ENCODE measurements at places on chromosomes 1 and 21. TPM values are rescaled to one million over a fixed set of nuclear protein-coding genes. Genes with fewer than 3 reads are reported as not detected.
A peak's percentile ranks its signal among the peaks of the same experiment; 100 is the strongest.

Gene ABCD3
- total RNA-seq, result 21.4 TPM

Gene MANEAL
- 1.7 TPM for total RNA-seq

Gene B3GALT2
- 4.3 TPM for total RNA-seq

Gene DNASE2B
- total RNA-seq, result not detected

Gene KCNA2
- 6.6 TPM for total RNA-seq

Gene OR6N1
- total RNA-seq, result not detected

Gene FMN2
- total RNA-seq, result not detected

Gene ZBTB8B
- not detected for total RNA-seq

GRCh38 chr1:11598461-11598860 lies 55.8 kb downstream of the FBXO2 start:
- no peak overlapping the region for H3K27ac ChIP-seq
- no peak for DNase-seq
- H3K27me3 ChIP-seq, result peaks cover 14% of the 10 kb centered on the region
- no peaks in the 10 kb centered on the region for H3K4me1 ChIP-seq

- peaks cover 10% of the 10 kb centered on the region for H3K4me1 ChIP-seq
- H3K4me3 ChIP-seq, result peak overlapping the region; percentile 14
- H3K36me3 ChIP-seq, result no peaks in the 10 kb centered on the region
Measured at GRCh38 chr1:43067233-43067745, 104.8 kb downstream of the EBNA1BP2 start.

GRCh38 chr1:6245086-6245868 lies 1.3 kb downstream of the HES3 start:
- peaks cover 24% of the 10 kb centered on the region for H3K4me1 ChIP-seq
- no peaks in the 10 kb centered on the region for H3K36me3 ChIP-seq
- H3K27ac ChIP-seq, result no peak overlapping the region
- no peak overlapping the region for H3K4me3 ChIP-seq
- DNase-seq, result peak; percentile 83

DNA sequence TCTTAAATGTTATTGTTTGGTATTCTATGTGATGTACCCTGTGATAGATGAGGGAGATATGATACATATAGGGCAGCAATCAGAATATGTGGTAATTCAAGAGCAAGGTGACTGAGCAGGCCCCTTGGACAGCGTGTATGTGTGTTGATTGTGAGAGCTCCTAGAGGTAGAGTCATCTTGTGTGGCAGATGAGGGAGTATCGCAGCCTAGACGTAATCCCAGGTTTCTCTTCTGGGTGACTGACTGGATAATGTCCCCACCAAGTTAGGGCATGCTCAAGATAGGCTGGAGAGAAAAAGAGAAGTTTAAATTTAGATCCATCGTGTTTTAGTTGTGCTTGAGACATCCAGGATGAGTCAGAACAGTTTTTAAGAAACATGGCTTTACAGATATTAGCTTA lies 185.3 kb downstream of the ZP4 start:
- H3K27me3 ChIP-seq, result no peaks in the 10 kb centered on the region
- H3K36me3 ChIP-seq, result no peaks in the 10 kb centered on the region
- DNase-seq, result no peak
- no peaks in the 10 kb centered on the region for H3K4me1 ChIP-seq
- H3K4me3 ChIP-seq, result no peak overlapping the region

- H3K36me3 ChIP-seq, result no peaks in the 10 kb centered on the region
- DNase-seq, result no peak
- H3K27me3 ChIP-seq, result peaks cover 7% of the 10 kb centered on the region
- no peak overlapping the region for H3K27ac ChIP-seq
- no peak overlapping the region for H3K4me3 ChIP-seq
- no peaks in the 10 kb centered on the region for H3K4me1 ChIP-seq
Measured at GRCh38 chr1:30358500-30358899, 364.9 kb downstream of the MATN1 start.

- no peaks in the 10 kb centered on the region for H3K36me3 ChIP-seq
- DNase-seq, result no peak
- H3K27ac ChIP-seq, result no peak overlapping the region
- H3K4me1 ChIP-seq, result peaks cover 9% of the 10 kb centered on the region
Measured at GRCh38 chr21:41830764-41831452, 48.2 kb downstream of the PRDM15 start.

GRCh38 chr1:79128722-79129121 lies 122.2 kb upstream of the ADGRL4 start:
- H3K27me3 ChIP-seq, result no peaks in the 10 kb centered on the region
- no peaks in the 10 kb centered on the region for H3K4me1 ChIP-seq

DNA sequence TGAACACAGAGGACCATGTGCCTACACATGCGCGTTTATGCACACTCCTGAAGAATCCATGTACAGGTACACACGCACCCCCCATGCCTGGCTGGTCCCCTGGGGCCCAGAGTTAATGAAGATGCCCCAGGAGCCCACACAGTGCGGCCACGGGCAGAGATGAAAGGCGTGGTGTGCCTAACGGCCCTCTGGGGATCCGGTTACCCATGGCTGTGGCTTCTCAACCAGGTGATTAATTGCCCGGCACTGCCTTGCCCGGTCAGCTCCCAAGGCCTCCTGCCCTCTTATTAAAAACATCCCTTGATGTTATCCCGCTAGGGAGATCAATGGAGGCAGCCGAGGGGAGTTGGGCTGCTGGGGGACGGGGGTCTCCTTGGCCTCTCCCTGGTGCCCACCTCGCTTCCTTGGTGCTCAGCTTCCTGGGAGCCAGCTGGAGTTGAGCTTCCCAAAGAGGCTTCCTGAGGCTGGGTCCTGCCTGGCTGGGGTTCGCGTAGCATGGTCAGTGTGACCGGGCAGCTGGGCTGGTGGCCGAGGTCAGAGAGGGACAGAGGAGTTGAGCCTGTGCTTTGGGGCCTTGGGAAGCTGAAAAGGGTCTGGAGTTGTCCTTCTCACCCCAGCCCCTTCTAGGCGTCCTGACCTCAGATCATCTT lies 75.0 kb upstream of the WNT4 start:
- no peak overlapping the region for H3K27ac ChIP-seq
- H3K36me3 ChIP-seq, result no peaks in the 10 kb centered on the region
- peaks cover 23% of the 10 kb centered on the region for H3K27me3 ChIP-seq

- H3K27ac ChIP-seq, result no peak overlapping the region
- no peak overlapping the region for H3K4me3 ChIP-seq
- H3K27me3 ChIP-seq, result no peaks in the 10 kb centered on the region
- H3K36me3 ChIP-seq, result peaks cover 6% of the 10 kb centered on the region
Measured at GRCh38 chr1:16338961-16339360, 13.3 kb downstream of the FBXO42 start.

DNA sequence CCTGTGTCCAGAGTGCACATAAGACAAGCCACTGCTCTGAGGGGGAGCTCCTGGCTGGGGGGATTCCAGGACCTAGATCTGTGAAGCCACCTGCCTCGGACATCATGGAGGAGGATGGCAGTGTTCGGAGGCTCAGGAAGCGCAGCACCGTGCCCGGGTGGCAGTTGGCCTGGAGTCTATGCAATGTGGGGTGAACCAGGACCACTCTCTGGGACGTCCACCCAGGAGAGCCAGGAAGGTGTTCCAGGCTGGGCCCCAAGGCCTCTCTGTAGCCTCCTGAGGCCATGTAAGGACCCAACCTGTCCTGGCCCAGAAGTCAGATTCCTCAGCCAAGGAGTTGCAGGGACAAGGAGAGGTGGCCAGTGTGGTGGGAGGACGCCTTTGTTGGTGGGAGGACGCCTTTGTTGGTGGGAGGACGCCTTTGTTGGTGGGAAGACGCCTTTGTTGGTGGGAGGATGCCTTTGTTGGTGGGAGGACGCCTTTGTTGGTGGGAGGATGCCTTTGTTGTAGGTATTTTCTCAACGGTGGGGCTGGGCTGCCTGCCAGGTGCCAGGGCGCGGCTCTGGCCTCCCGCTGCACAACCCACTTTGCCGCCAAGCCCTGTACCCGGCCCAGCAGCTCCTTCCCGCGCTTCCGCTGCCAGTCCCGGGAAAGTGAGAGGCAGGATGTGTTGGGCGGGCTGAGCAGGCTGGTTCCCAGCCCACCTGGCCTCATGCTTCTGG lies 30.6 kb upstream of the BMP8B start:
- peaks cover 18% of the 10 kb centered on the region for H3K27me3 ChIP-seq
- DNase-seq, result no peak
- no peak overlapping the region for H3K4me3 ChIP-seq
- H3K27ac ChIP-seq, result no peak overlapping the region

DNA sequence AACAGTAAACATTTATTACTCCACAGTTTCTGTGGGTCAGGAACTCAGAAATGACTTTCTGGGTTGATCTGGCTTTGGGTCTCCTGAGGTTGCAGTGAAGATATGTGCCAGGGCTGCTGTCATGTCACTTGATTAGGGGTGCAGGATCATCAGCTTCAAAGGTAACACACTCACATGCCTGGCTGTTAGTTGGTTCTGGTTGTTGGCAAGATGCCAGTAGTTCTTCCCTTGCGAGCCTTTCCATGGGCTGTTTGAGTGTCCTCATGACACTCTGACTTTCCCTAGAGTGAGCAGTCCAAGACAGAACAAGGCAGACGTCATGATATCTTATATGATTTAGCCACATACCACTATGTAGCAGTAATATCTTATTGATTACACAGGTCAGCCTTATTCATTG lies 1.8 kb downstream of the SWT1 start:
- H3K4me3 ChIP-seq, result no peak overlapping the region
- peaks cover 8% of the 10 kb centered on the region for H3K36me3 ChIP-seq
- DNase-seq, result no peak
- no peak overlapping the region for H3K27ac ChIP-seq
- peaks cover 50% of the 10 kb centered on the region for H3K4me1 ChIP-seq

DNA sequence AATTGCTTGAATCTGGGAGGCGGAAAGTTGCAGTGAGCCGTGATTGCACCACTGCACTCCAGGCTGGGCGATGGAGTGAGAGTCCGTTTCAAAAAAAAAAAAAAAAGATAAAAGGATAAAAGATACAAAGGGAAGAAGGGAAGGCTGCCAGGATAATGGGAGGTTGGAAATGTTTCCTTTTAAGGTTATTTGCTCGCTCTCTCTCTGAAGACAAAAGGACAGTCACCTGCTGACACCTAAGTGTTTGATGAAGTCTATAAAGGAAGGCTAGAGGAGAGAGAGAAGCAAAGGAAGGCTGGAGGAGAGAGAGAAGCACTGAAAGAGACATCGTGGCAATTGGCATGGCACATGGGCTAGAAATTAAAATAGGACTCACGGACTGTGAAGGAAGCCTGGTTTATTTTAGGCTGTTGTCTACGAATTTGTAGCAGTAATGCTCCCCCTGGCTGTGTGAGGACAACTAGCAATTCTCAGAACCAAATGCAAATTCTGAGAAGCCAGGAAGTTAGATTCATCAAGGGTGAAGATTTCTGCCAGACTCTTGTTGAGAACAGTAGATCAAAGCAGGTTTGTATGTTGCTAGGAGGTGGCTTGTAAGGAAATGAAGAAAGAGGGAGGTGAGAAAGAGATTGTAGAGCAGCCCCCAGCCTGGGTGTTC lies 154.2 kb downstream of the ZP4 start:
- H3K27me3 ChIP-seq, result no peaks in the 10 kb centered on the region
- H3K4me3 ChIP-seq, result no peak overlapping the region
- H3K27ac ChIP-seq, result peak overlapping the region; percentile 48
- H3K36me3 ChIP-seq, result no peaks in the 10 kb centered on the region
- DNase-seq, result peak; percentile 16
- H3K4me1 ChIP-seq, result peaks cover 14% of the 10 kb centered on the region

- DNase-seq, result no peak
- H3K4me3 ChIP-seq, result no peak overlapping the region
- H3K27me3 ChIP-seq, result no peaks in the 10 kb centered on the region
- peaks cover 52% of the 10 kb centered on the region for H3K36me3 ChIP-seq
Measured at GRCh38 chr1:169886931-169887330, 6.8 kb downstream of the SCYL3 start.

DNA sequence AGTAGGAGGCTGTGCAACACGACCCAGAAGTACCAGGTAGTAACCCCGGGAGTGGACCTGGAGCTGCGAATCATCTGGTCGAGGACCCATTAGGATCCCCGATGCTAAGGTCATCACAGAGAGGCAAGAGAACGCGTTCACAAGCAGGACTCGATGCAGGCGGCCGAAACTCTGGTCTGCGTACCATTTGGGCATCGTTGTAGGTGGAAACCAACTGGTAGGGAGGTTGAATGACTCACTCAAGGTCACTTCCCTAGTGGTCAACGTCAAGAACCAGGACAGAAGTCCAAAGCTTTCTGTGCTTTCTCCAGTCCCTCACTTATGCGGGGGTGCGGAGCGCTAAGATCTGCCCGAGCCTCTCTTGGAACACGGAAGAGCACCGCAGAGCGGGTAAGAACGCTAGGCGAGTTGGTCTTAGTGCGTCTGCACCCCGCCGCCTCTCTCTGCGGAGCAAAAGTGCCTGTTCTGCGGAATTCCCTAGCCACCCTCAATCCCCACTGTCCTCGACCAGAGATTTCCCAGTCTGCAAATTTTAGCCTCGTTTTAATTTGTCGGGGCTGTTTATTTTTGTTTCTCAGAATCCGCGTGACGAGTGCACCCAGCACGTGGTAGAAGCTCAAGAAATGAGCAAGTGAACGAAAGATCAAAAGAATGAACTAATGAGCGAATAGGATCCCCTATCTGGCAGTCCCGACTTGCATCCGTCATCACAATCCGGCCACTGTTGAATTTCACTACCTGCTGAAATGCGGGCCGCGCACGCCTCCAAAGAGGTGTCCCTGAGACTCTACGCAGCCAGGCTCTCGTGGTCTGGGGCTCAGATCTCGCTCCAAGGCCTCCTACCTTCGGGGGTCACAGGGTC lies 12.2 kb downstream of the HLX start:
- H3K36me3 ChIP-seq, result no peaks in the 10 kb centered on the region
- DNase-seq, result no peak
- H3K27me3 ChIP-seq, result peaks cover 68% of the 10 kb centered on the region
- H3K4me1 ChIP-seq, result no peaks in the 10 kb centered on the region
- H3K4me3 ChIP-seq, result no peak overlapping the region

- H3K4me3 ChIP-seq, result no peak overlapping the region
- peak; percentile 82 for DNase-seq
- peaks cover 61% of the 10 kb centered on the region for H3K4me1 ChIP-seq
- peaks cover 34% of the 10 kb centered on the region for H3K36me3 ChIP-seq
- H3K27ac ChIP-seq, result no peak overlapping the region
Measured at GRCh38 chr1:147640553-147641165, 29.7 kb downstream of the ACP6 start.

GRCh38 chr21:35850029-35850428 lies 210.3 kb downstream of the SETD4 start:
- peaks cover 11% of the 10 kb centered on the region for H3K27me3 ChIP-seq
- DNase-seq, result no peak
- H3K4me1 ChIP-seq, result no peaks in the 10 kb centered on the region
- no peak overlapping the region for H3K27ac ChIP-seq
- H3K36me3 ChIP-seq, result no peaks in the 10 kb centered on the region
- no peak overlapping the region for H3K4me3 ChIP-seq

GRCh38 chr1:221166559-221167318 lies 287.5 kb downstream of the HLX start:
- H3K27me3 ChIP-seq, result no peaks in the 10 kb centered on the region
- no peak overlapping the region for H3K4me3 ChIP-seq
- no peaks in the 10 kb centered on the region for H3K4me1 ChIP-seq
- no peak overlapping the region for H3K27ac ChIP-seq
- no peak for DNase-seq
